ENCODE measurements at places on chromosomes 3 and 15. TPM values are rescaled to one million over a fixed set of nuclear protein-coding genes. Genes with fewer than 3 reads are reported as not detected.

Gene PLSCR2
- 0.57 TPM for polyA plus RNA-seq

Gene DLL4
- polyA plus RNA-seq = 6.9 TPM

Gene CACNA2D3
- polyA plus RNA-seq = 2.1 TPM

Gene CCDC32
- 25.6 TPM for polyA plus RNA-seq

Gene TRH
- polyA plus RNA-seq = 0.38 TPM

Gene TEX264
- 68.5 TPM for polyA plus RNA-seq

Gene ERICH6
- polyA plus RNA-seq = 1.1 TPM

Gene CCDC54
- 0.36 TPM for polyA plus RNA-seq

Gene P2RY13
- 2.0 TPM for polyA plus RNA-seq

Gene ROBO2
- polyA plus RNA-seq = 83.3 TPM

DNA sequence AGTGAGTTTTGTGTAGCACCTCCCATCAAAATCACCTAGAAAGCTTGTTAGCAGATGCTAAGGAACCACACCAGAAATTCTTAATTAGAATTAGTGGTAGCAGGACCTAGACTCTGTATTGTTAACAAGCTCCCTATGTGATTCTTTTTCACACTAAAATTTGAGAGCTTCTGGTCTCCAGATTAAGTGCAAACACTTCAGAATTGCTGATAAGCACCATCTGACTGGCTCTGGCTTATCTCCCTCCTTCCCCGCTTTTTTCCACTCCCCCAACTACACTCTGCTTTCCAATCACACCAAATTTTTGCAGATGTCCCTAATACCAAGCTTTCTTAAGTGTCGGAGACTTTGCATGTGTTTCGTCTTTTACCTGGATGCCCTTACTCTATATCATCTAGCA, 410.1 kb upstream of the DPH6 start:
- DNase-seq = no peak

DNA sequence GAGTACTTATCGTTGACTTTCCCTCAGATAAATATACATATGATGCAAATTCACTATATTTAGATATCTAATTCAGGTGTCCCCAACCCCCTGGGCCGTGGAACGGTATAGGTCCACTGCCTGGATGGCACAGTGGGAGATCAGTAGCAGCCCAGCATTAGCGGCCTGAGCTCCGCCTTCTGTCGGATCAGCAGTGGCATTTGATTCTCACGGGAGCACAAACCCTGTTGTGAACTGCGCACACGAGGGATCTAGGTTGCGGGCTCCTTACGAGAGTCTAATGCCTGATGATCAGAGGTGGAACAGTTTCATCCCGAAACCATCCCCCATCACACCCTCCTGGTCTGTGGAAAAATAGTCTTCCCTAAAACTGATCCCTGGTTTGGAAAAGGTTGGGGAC, 6.9 kb downstream of the KNL1 start:
- DNase-seq = no peak

DNA sequence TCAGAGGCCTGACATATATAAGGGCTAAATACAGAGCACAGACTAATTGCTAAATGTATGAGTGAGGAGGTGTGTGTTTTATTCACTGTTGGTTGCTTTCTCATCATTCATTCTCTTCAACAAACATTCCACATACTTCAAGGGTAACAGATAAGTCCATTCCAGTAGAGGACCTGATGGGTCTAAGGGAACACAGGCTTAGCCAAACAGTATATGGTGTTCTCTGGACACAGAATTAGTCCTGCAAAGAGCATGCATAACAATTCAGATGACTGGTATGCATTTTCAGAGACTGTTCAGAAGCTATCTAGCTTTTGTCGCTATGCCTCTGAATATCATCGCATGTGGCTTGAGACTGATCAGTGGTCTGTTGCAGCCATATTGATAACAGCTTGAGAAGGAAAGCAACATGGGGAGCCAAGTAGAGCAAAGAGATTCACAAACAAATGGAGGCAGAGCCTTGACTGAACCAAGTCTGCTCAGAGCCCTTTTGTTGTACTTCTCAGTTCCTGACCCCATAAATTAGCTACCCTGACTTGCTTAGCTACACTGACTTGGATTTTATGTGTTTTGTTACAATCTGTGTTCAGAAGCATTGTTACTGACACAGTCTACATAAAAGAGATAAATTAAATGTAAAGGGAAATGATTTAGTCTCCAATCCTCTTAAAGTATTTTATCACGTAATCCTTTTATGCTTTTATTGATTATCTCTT, 1178.7 kb downstream of the ROBO1 start:
- no peak for DNase-seq

GRCh38 chr15:89359471-89360293, 25.1 kb upstream of the POLG start:
- no peak for DNase-seq

DNA sequence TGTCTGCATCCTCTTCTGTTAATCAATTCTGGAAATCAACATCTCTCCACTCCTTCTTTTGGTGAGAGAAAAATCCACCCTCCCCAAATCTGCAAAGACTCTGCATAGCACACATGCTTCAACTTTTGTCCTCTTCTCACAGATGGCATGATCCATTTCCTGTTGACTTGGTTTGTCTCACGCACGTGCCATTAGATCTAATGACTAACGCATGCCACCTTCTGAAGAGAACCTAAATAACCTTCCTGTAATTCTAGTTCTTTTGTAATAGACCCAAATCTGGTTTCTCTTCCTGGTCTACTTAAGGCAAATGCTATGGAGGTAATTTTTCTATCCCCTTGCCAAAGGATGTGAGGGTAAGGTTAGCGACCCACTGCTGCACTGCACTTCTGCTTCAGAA, 51.0 kb upstream of the ATOSA start:
- no peak for DNase-seq

DNA sequence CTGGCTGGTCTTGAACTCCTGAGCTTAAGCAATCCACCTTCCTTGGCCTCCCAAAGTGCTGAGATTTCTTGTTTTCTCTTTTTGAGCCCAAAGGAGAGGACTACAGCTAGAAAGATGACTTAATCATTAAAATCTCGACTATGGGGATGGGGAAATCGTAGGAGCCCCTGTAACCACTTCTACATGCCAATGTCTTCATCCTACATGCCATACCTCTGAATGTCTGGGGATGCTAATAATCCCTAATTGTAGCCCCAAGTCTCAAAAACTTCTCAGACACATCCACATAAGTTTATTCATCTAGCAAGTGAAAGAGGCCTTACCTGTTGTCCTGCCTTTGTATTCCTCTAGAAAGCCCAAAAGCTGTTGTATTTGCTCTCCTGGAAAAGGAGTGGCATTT, 3.7 kb upstream of the RHOV start:
- DNase-seq = no peak

DNA sequence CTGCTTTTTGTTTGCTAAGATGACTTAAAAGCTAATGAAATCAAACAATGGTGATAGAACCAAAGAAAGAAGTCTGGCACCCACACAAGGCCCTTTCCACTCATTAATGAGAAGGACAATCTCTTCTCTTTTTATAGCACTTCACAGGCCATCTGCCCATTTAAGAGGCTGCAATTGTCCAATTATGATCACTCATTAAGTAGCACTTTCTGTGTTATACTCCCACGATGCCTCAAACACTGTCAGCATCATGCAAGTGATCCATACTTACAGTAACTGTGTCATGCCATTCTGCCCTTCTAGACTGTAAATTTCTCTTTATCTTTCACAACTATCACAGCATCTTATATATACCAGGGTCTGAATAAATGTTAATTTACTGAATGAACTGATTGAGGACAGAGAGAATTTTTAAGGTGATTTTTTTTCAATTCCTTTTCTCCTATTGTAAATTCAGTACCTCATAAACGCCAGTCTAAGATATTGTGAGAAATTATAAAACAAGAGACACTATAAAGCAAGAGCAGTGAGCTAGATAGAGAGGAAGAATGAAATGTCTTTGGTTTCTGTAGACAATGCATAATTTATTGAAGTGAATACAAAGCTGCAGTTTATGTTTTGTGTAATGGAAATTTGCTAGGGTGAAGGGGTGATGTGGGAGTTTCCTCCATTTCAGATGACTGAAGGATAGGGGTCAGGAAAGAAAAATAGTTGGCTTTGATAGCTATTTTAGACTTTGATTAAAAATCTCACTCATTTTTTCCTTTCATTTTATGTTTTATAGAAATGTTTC, 17.3 kb downstream of the CD200 start:
- no peak for DNase-seq

GRCh38 chr15:77569729-77570125, 63.0 kb downstream of the LINGO1 start:
- peak; percentile 55 for DNase-seq

DNA sequence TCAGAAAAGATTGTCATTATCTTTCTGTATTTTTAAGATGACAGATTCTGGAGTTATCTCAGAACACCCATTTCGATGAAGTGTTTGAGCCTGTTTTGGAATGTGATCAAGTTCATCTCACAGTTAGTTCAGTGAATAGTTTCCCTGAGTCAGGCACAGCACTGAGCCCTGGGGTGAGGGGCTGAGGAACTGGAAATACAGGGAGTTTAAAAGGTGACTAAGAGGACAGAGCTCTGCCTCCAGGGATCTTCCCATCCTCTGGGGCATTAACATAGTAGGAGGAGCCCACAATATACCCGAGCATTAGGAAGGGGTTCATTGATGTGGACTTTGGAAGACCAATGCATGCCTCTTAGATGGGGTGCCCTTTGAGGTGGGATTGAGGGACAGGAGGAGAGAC, 355.1 kb downstream of the CLSTN2 start:
- no peak for DNase-seq

GRCh38 chr3:140568842-140569520, 108.9 kb upstream of the TRIM42 start:
- no peak for DNase-seq

- no peak for DNase-seq
Observed at GRCh38 chr3:123410149-123410515, 38.8 kb downstream of the ADCY5 start.

DNA sequence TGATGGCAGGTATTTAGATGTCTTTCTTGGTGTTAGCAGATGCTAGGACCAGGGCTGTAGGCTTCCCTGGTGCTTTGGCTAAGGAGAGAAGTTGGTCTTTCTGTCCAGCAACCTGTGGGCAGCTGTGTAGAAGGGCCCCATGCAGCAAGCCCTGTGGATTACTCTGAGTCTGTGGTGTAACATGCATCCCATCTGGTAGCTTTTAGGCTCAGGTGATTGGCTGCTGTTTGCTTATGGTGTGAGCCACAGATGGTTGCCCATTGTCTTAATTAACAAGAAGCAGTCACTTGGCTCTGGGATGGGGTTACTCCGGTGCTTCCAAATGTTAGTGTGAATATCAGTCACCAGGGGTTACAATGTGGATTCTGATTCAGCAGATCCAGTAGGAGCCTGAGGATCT, 368.6 kb upstream of the C2CD4B start:
- no peak for DNase-seq

GRCh38 chr15:60006873-60007272, 2.8 kb downstream of the FOXB1 start:
- DNase-seq = no peak

DNA sequence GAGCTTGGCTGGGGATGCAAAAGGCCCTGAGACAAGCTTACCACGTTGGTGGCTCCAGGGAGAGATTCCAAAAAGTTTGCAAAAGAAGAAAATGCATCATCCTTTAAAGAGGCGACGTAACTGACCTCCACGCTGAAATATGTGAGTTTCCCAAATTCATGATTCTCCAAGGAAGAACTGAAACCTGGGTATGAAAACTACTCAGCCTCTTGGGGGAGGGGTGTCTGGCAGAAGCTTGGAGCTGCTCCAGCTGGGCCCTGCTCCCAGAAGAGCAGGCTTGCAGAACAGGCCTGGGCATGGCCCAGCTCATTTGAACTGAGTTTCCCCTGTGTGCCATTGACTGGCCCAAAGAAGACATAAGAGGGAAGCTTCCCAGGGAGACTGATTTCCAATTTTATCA, 20.5 kb downstream of the CPN2 start:
- DNase-seq = no peak

DNA sequence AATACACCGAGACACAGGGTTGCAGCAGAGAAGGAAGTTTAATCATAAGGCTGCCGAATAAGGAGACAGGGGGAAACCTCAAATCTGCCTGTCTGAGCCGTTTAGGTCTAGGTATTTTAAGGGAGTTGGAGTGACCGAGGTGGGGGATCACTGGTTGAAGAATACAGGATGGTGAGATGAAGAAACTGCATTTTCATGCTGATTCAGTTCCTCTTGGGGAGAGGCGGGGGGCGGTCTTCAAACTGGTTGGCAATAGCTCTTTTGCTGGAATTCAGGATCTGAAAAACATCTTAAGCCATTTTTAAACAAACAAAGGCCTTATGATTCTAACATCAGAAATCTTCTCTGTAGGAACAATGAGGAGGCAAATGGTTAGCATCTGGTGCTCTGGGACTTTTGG, 699.5 kb upstream of the CFAP20DC start:
- DNase-seq = no peak

DNA sequence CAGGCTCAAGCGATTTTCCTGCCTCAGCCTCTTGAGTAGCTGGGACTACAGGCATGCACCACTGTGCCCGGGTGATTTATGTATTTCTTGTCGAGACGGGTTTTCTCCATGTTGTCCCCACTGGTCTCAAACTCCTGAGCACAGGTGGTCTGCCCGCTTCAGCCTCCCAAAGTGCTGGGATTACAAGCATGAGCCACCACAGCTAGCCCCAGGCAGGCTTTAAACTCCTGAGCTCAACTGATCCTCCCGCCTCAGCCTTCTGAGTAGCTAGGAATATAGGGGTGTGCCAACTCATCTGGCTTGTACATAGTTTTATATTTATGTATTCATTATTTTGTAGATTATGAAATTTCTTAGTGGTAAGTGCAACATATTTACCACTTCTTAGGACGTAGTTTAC, 198.8 kb upstream of the MCTP2 start:
- DNase-seq = no peak

- peak; percentile 52 for DNase-seq
Observed at GRCh38 chr3:129022114-129023007, 21.3 kb downstream of the EFCC1 start.

- no peak for DNase-seq
Observed at GRCh38 chr3:149575961-149576564, 81.8 kb downstream of the WWTR1 start.

DNA sequence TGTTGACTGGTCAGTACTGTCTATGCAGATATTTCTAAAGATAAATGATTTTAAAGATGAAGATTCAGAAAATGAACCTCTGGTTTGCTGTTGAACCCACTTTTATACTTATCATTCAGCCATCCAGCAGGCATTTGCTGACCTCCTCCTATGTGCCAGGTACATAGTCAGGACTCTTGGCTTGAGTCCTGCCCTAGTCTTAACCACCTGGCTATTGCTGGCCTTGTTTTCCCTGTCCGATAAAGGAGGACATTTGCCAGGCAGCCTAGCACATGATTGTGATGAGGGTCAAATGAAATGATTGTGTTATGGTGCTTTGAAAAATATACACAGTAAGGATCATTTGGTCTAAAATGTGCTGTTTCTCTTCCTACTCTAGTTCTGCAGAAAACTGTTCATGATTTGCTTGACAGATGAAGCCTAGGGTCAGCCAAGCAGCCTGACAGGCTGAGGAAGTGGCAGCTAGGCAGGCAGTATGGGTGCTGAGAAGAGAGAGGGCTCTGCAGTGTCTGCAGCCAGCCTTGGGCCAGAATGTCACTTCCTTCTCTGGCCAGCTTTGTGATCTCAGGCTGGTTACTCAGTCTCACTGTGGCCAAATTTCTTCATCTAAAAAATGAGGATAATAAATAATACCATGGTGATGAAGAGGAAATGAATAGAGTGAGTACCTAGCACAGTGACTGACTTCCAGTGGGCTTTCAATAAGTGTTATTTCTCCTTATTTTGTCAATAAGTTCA, 13.8 kb downstream of the EXOSC7 start:
- no peak for DNase-seq

GRCh38 chr3:56355570-56356185, 112.6 kb downstream of the ERC2 start:
- no peak for DNase-seq

All from left renal cortex interstitium (tissue), 4 donors.